HL-60 (cell line): ENCODE measurements at places on chromosomes 3 and 15.

DNA sequence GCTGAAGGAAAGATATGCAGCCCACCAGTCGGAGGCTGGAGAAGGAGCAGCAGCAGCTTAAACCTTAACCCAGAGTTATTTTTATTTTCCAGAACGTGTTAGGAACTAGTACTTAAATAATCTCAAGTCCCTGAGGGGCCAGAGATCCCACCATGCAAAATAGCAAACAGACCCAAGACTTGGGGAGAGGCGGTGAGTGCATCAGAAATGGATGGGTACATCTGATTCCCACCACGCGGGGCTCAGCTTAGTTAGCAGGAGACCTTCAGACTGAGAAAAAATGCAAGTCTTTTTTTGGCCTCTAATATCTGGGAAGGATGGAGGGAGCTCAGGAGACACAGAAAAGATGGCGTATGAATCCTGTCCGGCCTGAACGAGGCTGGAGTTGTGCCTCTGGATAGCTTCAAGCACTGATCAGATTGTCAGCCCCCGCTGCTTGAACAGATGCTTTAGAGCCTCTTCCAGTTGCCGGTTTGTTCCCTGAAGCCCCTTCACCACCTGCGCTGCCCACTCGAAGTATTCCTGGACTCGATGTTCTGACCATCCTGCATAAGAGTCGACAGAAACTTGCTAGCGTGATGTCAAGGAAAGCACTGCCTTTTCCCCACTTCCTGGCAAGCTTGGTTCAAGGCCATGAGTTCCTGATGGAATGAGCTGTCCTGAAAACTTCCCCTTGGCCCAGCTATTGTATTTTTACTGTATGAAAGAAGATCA lies 1.3 kb downstream of the HDDC3 start:
- no peak for DNase-seq

DNA sequence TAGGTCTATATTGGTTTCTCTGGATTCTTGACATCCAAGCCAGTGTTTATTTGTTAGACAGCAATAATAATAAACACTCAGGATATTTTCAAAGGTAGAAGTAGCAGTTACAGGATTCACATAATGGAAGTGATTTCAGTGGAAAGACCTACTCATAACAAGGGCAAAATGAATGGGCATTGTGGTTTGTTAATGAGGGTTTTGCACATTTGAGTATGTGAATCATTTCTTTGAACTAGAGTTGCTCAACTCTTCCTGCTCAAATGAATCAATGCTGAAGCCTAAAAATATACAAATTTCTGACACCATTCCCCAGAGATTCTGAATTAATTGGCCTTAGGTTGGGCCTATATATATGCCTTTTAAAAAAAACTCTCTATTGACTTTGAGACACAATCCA lies 4.1 kb upstream of the COL6A5 start:
- no peak for DNase-seq

DNA sequence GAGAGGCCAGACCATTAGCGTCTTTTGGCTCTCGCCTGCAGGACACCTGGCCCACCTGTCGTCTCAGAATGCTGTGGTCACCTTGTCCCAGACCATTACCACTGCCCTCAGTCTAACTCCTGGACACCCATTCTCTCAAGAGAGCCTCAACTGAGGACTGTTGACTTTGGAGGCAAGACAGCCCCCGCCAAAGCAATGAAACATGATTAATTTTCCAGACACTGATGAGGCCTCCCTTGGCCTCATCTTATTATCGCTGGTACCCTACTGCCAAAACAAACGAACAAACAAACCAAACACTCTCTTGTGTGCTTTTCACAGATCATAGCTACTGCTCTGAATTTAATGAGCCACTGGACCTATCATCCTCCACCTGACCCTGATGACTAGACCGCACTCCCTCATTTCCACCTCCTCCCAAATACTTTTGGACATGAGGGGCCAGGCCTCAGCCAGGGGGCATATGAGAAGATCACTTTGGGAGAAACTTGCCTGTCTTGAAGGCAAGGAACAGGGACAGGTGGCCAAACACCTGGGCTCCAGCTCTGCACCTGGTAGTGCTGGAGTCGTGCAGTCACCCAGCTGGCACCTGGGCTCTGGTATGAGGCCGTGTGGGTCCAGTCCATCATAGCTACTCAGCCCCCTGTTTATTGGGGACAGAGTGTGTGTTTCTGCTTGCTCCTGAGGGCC lies 27.6 kb downstream of the ALS2CL start:
- DNase-seq: no peak

DNA sequence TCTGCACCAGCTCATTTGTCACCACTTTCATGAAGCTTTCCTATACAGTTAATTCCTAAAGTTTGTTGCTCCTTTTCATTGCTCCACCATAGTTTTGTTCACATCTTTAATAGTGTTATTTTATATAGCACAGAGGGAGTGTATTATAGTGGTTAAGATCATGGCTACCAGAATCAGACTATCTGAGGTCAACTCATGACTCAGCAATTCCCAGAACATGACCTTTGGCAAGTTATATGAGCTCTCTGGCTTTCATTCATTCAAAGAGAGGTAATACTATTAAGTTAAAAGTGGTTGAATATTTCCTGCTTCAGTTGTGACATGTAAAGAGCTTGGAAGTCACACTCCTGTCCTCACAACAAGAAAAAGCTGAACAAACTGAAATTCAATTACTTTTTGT lies 1073.5 kb downstream of the NAALADL2 start:
- no peak for DNase-seq

DNA sequence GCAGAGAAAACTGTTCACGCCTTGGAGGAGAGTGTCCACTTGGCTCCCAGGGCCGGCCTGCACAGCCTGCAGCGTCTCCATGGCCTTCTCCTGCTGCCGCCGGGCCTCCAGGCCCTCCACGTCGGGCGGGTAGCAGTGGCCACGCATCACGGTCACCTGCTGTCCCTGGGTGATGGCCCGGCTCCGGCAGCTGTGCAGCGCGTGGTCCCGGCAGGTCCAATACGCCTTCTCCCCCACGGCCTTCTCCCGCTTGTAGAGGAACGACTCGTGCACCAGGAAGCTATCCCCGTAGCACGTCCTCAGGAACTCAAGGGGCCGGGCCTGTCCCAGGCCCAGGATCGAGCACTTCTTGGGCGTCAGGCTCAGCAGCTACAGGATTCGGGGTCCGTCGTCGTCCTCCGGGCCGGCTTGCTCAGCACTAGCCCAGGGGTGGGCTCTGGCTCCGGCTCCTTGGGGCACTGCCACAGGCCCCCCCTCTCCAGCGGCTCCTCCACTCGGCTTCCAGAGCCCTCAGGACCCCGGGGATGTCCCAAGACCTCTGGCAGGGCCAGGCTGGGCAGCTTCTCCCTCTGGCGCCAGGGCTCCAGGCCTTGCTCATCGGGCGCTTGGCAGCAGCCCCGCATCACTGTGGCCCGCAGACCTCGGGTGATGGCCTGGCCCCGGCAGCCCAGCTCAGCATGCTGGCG lies 83.6 kb upstream of the FXR1 start:
- DNase-seq: no peak

DNA sequence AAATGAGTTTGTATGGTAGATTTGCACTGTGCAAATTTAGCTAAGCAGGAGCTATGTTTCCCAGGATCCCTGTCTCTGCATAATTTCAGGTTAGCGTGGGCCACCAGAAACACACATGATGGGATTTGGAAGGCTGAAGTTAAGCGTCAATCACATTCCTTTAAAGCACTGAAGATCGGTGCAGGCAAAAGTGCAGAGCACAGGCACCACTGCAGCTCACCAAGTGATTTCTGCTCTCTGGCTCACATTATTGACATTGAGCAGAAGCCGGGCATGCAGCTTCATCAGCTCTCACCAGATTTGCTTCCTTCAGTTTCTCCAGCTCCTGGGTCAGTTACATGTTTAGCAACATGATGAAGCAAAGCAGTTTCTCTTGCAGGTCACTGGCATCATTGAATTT lies 256.4 kb upstream of the TGFBR2 start:
- DNase-seq: no peak

DNA sequence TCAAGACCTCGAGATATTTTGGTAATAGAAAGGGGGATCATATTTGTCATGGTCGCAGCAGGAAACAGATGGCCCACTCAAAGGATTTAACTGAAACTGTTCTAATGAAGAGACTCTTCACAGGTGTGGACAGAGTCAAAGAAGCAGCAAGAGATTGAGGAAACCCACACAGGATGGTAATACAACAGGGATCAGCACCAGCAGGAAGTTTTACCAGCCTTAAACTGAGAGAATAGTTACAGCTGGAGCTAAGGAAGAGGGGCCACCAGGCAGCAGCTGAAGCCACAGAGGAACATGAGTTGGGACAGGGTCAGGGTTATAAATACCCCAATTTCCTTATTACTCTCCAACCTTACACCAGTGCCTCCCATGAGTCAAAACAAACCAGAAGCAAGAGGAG lies 131.8 kb upstream of the UBE2E2 start:
- no peak for DNase-seq

DNA sequence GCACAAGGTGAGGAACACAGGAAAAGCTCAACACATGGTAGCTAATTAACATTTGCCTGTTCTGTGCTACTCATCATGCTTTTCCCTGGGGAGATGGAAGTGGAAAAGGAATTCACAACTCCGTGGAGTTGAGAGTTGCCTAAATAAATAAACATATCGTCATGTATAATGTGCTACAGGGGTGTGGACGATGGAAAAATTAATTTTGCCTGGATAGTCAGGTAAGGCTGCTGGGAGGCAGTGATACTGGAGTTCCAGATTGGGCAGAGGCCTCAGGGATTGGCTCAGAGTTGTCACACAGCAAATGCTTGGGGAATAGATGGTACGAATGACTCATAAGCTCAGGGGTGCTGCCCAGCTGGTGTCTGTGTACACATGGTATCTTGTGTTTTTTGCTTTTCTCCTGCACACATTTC lies 3.1 kb upstream of the ABHD6 start:
- DNase-seq: no peak

DNA sequence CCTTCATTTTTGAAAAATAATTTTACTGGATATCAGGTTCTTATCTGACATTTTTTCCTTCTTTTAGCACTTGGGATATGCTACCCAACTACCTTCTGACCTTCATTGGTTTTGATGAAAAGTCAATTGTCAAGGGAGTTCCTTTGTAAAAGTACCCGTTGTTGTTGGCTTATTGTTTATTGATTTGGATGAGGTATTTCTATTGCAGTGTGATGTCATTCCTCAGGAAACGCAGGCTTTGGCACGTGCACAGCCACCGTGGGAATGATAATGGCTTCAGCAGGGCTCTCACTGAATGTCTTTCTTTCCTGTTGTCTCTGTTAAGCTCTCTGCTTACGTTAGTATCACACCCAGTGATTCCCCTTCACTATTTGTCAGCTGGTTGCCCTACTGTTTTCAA lies 944.6 kb downstream of the CADM2 start:
- DNase-seq: no peak

DNA sequence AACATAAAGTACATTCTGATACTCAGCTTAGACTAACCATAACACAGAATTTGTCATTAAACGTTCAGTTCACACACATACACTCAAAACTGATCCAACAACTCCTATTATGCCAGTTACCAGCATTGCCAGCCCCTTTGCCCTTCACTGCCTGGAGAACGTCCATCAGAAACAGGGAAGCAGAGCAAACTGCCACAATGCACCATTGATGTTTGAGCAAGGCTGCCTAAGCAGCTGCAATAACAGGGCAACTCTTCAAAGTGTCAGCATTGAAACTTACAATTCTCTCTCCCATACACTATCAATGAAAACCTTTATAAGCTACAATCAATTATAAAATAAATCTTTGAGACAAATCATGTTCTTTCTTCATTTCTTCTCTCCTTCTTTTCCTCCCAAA lies 85.1 kb downstream of the ZBTB20 start:
- DNase-seq: no peak

DNA sequence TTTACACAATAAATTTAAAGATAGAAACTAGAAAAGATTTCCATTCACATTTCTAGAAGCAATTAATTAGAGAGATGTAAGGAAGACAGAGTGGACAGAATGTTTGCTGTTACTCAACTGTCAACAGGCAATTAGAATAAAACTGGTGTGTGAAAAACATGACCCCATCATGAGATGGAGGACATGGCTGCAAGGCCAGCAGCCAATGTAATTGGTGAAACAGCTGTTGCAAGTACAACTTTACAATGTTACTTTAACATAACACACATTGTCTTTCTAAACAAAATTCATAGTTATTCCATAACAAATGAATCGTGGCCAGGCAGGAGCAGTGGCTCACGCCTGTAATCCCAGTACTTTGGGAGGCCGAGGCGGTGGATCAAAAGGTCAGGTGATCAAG lies 28.6 kb upstream of the STAG1 start:
- no peak for DNase-seq

- DNase-seq: no peak
Observed at GRCh38 chr15:53758412-53758811, 1.1 kb downstream of the WDR72 start.

GRCh38 chr15:36601497-36601932 lies 22.1 kb downstream of the CDIN1 start:
- no peak for DNase-seq

- DNase-seq: no peak
Observed at GRCh38 chr3:129556890-129557547, 14.0 kb downstream of the H1-8 start.

DNA sequence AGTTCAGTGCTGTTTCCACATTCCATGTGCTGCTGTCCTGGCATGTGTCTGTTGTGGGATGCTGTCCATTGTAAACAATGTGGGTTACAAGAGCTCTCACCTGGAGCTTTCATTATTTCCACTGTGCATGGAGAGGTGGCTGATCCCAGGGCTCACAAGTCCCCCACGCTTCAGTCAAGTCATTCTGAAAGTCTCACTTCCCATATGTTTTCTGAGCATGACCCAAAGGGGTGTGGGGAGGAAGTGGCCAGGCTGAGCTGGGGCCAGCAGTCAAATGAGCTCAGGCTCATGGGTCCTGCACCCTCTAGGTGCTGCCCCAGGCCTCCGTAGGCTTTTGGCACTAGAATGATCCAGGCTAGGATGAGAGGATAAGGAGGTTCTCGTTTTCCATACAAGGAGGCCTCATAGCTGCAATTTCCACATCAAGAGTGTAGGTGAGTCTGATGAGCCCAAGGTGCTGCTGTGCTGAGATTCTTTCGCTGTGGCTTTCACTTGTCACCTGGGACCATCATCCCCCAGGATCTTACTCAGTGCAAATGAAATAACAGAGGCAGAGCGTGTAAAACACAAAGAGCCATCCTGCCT lies 22.0 kb downstream of the STARD5 start:
- no peak for DNase-seq

DNA sequence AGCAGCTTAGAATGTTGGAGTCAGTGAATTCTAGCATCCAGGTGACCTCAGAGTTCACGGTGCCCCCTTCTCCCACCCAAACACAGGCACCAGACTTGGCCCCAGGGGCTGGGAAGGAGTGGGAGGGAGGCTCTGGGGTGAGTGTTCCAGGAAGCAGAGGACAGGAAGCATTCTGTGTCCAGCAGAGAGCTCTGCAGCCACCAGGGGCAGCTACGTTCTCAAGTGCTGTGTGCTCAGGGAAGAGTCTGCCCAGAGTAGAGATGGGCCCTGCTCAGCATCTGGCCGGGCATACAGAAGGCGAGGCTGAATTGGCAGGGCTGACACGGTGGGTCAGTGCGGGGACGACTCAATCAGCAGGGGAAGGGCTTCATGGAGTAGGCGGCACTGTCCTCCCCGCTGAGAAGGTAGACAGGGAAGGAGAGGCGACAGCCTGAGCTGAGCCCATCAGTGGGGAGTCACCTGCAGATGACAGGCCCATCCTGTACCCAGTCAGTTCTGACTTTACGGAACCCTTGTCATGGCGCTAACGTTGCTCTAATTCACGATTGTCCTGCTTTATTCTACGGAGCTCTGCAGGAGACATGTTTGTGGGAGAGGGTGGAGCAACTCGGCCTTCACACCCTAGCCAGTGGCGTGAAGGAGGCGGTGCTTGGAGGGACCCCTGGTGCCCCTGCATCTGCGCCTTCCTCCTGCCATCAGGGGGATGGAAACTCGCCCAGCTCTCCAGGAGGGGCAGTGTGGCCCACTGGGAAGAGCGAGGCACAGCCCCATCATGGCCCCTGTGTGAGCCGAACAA lies 82.2 kb downstream of the C3orf70 start:
- DNase-seq: no peak
